Heart left ventricle (tissue), 16 donors: ENCODE measurements at places on chromosomes 4 and X. TPM values are rescaled to one million over a fixed set of nuclear protein-coding genes. Genes with fewer than 3 reads are reported as not detected.

DNA sequence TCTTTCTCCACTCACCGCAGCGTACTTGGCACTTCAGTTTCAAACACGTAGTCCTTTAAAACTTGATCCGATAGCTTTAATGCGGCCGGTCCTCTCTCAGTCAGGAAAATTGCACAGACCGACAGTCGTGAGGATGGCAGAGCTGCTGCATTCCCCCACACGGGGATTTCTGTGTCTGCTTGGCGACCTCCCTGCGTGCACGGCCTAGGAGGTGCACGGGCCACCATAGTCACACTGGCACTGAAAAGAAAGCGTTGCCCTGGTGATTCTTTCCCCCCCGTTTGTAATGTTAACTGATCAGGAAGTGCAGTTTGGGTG is 10.3 kb downstream of the AKAP17A start:
- DNase-seq = no peak
- H3K4me3 ChIP-seq = no peak overlapping the region
- H3K36me3 ChIP-seq = peaks cover 72% of the 10 kb centered on the region
- H3K27me3 ChIP-seq = no peaks in the 10 kb centered on the region
- no peaks in the 10 kb centered on the region for H3K4me1 ChIP-seq

- no peak overlapping the region for H3K27ac ChIP-seq
- H3K36me3 ChIP-seq = no peaks in the 10 kb centered on the region
- H3K4me1 ChIP-seq = peaks cover 5% of the 10 kb centered on the region
- DNase-seq = no peak
Observed at GRCh38 chrX:153333266-153333665, 687 bp upstream of the ZNF275 start.

DNA sequence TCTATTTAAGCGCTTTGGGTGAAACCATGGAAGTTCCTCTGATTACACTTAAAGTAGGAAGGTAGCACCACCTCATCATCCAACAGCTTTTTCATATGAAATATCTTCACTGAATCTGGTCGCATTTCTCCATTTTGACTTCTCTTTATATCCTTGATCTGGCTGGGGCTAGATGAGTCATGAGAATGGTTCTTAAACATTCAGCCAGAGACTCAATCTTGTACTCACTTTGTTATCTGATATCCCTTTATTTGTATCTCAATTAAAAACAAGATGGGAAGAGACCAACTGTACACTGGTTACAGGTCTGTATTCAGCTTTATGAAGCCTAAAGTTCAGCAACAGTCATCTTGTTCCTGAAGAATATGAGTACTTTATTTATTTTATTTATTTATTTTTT is 84.9 kb downstream of the CBLL2 start:
- H3K27me3 ChIP-seq = no peaks in the 10 kb centered on the region
- H3K4me3 ChIP-seq = no peak overlapping the region
- no peaks in the 10 kb centered on the region for H3K4me1 ChIP-seq
- H3K27ac ChIP-seq = no peak overlapping the region
- DNase-seq = no peak

TLL1 gene
- 0.08 TPM for polyA plus RNA-seq

DNA sequence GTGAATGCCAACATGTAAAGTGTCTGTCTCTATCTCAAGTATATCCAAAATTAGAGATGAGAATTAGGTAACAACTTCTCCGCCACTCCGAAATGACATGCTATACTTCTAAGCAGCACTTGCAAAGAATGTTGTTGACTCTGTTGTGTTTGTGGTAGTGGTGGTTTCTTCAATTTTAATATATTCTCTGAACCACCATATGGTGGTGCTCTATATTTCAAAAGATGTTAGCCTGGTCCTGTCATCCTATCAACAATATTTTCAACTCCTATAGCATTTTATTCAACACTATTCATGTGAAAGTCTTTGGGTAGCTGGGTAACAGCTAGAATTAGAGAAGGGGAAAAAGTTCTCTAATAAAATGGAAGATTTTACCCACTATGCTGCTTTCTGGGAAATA is 1622.8 kb upstream of the IGFBP7 start:
- no peak overlapping the region for H3K4me3 ChIP-seq
- no peaks in the 10 kb centered on the region for H3K36me3 ChIP-seq
- no peaks in the 10 kb centered on the region for H3K27me3 ChIP-seq
- no peak for DNase-seq
- H3K4me1 ChIP-seq = no peaks in the 10 kb centered on the region

CCKAR gene
- polyA plus RNA-seq = not detected

- H3K36me3 ChIP-seq = no peaks in the 10 kb centered on the region
- DNase-seq = no peak
- no peaks in the 10 kb centered on the region for H3K27me3 ChIP-seq
Observed at GRCh38 chr4:25171201-25171865, 11.1 kb upstream of the SEPSECS start.

TMSB15A gene
- polyA plus RNA-seq = 0.12 TPM

ITIH6 gene
- polyA plus RNA-seq = not detected

DNA sequence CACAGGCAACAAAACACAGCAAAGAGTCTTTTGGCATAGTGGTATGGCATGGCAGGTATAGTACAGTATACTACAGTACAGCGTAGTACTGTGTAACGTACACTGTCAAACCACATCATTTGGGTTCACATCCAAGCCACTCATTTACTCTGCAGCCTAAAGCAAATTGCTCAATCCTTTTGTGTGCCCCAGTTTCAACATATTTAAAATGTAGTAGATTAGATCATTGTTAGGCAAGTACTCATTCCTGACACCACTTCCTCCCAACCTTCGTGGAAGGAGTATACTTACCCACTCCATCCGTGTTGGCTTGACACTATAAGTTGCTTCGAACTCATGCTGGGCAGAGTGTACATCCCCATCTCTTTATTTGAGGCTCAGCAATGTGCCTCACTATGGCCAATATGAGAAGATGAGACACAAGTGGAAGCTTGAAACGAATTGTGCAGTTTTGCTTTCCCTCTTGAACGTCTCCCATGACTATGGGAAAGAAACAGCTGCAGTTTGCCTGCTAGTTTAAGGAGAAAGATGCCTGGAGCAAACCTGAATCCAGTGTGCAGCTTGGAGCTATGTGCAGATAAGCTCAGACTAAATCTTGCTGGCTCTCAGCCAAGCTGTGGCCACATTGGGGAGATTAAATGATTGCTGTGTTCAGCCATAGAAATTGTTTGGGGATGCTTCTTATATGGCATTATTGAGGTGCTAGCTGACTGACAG is 85.7 kb upstream of the TBL1X start:
- H3K36me3 ChIP-seq = no peaks in the 10 kb centered on the region
- no peaks in the 10 kb centered on the region for H3K4me1 ChIP-seq
- H3K4me3 ChIP-seq = no peak overlapping the region
- no peak for DNase-seq
- H3K27ac ChIP-seq = no peak overlapping the region

- no peaks in the 10 kb centered on the region for H3K36me3 ChIP-seq
- no peaks in the 10 kb centered on the region for H3K4me1 ChIP-seq
- H3K4me3 ChIP-seq = no peak overlapping the region
- no peak overlapping the region for H3K27ac ChIP-seq
- no peaks in the 10 kb centered on the region for H3K27me3 ChIP-seq
Observed at GRCh38 chr4:31984872-31985271, 1264.7 kb downstream of the PCDH7 start.

DNA sequence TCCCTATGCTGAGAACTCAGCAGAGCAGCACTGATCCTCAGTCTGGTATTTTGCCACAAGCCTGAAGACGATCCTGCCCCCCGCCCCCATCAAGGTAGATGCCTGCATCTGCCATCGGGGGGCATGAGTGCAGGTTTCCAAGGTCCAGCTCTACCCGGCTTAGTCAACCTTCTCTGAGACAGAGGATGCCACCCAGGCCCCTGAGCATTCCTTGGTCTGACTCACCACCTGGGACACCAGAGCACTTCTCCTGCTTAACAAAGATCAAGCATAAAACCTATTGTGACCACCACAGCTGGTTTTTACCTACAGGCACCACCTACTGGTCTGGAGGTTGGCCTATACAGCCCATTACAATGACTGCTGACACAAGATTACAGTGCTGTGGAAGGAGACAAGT is 1168.1 kb downstream of the PCDH19 start:
- H3K4me3 ChIP-seq = no peak overlapping the region
- no peak for DNase-seq
- H3K36me3 ChIP-seq = no peaks in the 10 kb centered on the region
- no peak overlapping the region for H3K27ac ChIP-seq
- H3K4me1 ChIP-seq = no peaks in the 10 kb centered on the region
- no peaks in the 10 kb centered on the region for H3K27me3 ChIP-seq

MAGEA1 gene
- not detected for polyA plus RNA-seq
